ENCODE measurements at places on chromosomes 4 and X.

DNA sequence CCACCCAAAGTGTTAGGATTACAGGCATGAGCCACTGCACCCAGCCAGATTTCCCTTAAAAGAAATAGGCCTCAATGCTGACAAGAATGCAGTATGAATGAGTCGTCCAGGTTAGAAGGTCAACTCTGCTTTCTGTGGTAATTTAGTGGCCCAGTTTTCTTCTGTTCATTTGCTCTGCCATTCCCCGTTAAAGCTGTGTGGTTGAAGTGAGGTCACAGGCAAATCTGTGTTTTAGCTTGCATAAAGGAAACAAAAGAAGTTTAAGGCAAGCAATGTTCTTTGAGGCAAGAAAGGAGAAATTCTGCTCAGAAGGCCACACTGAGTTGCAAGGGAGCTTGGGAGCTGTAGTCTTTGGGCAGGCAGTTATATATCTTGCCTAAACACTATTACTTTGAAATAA is 176.8 kb downstream of the LARP7 start:
- DNase-seq: no peak

- DNase-seq: no peak
Observed at GRCh38 chr4:26717332-26717731, 133.4 kb downstream of the TBC1D19 start.

GRCh38 chr4:130563185-130563888 is 1467.4 kb downstream of the C4orf33 start:
- DNase-seq: no peak

DNA sequence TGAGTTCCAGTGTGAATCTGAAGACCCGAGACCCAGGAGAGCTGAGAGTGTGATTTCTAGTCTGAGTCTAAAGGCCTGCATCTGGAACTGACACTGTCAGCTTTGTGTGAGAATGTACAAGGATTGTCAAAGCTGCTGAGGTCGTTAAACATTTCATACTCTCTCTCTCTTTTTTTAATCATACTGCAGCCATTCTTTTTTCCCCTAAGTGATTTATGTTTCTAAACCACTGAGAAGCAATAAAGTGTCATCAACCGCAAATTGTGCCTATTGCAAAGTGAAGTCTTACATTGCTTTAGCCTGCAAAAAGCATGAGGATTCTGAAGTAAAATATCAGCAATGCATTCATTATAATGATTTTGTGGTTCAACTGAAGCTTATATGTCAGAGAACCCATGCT is 106.0 kb downstream of the ASMT start:
- DNase-seq: no peak

DNA sequence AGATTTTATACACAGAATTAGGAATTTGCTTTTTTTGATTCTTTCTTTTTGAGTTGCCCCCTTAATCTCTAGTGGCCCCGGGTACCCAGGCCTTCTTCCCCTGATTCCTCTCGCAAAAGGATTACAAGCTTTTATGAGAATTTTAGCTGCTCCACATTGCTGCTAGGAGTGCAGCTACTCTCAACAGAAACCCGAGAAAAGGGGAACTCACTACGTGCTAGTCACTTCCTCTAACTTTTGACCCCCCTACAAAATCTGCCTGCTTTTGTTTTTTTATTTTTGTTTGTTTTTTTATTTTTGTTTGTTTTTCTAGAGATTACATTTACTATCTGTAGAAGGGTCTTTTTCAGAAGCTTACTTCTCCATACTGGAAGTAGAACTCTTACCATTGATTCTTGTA is 64.1 kb downstream of the ZNF81 start:
- DNase-seq: no peak

DNA sequence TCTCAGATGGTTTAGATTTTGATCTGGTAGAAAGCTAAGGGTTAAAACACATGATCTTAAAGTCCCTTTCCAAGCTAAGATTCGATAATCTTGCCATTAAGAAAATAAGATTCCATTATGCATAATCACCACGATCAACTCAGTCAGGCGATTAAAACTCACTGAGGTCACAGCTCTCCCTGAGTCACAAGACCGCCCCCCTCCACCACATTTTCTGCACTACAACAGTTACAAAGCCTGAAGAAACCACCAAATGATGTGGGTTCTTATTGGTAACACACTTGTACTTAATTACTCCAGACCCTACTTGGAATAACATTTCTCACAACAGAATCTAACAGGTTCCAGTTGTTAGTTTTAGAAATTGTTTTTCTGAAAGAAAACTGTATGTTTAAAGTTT is 62.8 kb downstream of the SH3KBP1 start:
- no peak for DNase-seq

DNA sequence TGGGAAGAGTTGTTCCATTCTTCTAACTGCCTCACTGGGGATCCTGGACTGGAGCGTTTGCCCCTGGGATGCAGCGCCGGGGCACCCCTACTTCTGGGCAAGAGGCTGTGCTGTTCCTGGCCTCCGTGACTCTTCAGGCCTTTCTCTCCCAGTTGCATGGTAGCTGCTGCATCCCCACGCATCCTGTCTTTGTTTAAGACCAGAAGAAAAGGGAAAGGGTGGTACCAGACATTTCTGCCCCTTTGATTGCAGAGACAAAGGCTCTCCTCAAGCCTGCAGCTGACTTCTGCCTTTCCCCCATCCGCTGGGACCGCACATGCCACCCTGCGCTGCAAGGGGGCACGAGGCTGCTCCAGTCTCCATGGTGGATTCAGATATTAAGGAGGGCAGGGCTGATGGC is 70.4 kb downstream of the SHROOM2 start:
- DNase-seq: no peak

GRCh38 chr4:5749568-5749967 is 38.6 kb downstream of the EVC start:
- DNase-seq: no peak

DNA sequence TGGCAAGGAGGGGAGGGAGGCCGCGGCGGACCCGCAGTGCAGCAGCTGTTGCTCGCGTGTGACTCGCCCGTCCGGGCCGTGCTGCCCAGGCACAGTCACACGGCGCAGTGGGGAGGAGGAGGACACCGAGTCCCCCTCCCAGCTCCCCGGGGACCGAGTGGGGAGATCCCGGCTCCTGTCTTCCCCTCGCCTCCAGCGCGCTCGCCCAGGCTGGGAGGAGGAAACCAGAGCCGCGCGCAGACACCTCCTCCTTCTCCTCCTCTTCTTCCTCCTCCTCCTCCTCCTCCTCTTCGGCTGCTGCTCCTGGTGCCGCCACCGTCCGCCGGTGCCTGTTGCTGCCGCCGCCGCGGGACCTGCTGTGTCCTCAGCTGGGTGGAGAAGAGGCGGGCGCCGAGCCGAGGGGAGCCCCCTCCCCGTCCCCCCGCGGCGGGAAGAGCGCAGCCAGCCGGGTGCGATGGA is at the start of gene TBC1D1:
Gene TBC1D1, plus strand, starts transcription at position 284 of the 459 bp plus-strand sequence. CDS start 11,012 bp downstream, outside the sequence.
- DNase-seq: no peak

DNA sequence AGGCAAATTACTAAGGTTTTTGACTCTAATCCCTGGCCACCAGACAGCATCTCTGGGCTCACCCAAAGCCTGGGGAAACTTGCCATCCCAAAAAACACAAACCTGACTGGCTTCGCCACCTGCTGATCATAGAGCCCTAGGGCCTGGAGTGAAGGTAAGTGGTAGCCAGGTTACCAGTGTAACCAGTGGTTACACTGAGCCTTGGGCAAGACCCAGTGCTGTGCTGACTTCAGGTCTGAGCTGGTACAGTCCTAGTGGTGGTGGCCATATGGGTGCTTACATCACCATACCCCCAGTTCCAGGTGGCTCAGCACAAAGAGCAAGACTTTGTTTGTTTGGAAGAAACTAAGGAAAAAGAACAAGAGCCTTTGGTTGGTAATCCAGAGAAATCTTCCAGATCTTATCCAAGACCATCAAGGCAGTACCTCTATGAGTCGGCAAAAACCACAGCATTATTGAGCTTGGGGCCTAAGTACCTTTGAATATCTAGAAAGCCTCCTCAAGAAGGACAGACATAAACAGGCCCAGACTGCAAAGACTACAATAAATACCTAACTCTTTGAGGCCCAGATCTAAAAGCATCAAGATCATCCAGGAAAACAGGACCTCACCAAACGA is 13.7 kb downstream of the MED14 start:
- DNase-seq: no peak

GRCh38 chr4:55121246-55121645 is 4.1 kb downstream of the KDR start:
- no peak for DNase-seq

- DNase-seq: no peak
Observed at GRCh38 chr4:122930862-122931261, 8.5 kb upstream of the NUDT6 start.

DNA sequence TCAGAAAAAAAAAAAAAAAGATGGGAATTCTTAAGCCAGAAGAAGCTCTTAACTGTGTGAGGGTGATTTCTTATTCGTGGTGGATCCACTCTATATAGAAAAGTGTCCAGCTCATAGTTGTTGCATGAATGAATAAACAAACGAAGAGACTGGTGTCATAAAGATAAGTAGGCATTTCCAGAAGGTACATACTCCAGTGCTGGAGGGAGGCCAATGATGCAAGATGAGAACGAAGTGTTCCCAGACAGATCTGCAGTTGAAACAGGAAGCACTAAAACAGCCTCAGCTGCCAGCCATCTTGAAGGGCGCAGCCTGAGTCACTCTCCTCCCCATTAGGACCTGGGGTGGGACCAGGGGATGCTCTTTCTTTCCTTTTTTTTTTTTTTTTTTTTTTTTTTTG is 47.4 kb upstream of the HOPX start:
- DNase-seq: no peak

DNA sequence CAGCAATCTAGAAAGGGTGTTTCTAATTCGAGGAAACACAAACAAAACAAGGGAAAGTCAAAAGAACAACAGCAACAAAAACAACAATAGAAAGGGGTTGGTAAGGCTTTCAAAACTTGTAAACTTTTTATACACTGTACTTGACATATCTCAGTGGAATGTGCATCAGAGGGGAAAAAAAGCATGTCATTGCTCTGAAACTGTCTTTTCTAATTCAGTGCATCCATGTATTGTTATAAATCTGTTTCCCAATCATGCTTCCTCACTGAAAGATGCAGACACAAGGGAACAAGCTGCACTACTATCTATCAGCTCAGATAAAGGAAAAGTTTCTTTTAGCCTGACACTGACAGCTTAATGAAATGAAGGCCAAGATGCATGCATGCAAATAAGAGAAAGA is 44.2 kb upstream of the PCDH18 start:
- no peak for DNase-seq

DNA sequence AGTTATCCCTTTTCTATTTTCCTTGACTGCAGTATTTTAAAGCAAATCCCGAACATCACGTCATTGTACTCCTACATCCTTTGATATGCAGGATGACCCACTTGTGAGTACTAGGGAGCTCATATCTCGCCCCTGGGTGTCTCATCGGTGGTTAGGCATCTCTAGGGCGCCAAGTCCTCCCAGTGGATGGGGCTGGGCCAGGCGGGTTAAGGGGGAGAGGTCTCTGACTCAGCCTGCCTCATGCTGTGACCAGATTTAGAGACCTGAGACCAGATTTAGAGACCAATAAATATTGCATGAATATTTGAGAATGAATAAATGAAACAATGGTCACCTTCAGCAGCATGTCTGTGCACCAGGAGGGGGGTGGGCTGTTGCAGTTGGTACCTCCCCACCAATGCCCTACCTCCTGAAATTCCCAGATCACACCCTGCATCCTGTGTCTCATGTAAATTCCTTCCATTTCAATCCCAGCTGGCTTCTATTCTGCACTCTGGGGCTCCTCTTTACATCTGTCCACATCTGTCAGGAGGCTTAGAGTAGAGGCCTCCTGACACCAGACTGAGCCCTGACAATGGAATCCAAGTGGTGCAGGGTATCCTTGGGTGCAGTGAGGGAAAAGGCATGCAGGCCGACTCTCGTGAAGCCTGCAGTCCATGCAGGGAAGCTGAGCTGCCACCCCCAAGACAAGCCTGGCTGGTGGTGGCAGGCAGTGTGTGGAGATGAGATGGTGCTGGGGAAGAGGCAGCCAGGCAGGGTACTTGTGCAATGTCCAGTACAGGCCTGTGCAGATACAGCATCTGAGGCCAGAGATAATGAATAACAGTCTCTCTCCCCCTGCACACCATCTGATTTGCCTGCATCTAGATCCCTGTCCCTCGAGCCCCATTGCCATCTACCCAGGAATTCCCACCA is 5.2 kb downstream of the APLN start:
- peak; percentile 87 for DNase-seq

GRCh38 chr4:26815706-26816105 is 44.9 kb upstream of the STIM2 start:
- DNase-seq: no peak

DNA sequence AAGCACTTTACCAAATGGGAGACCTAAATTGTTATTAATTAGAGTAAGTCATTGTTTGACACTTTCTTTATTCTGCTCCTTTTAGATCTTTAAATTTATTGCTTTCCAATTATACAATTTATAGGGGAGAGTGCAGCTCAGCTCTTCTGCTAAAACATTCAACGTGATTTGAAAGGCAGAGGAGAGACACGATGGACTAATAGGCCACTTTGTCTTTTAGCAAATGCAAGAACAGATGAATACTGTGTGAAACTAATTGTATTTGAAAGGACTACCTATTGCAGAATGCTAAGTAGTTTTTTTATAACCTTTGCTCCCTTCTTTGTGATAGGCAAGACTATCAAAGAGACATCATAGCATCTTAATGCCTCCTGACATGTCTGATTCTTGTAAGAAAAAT is 320.4 kb upstream of the KLF3 start:
- no peak for DNase-seq

- no peak for DNase-seq
Observed at GRCh38 chrX:10769195-10769594, 148.8 kb upstream of the MID1 start.

DNA sequence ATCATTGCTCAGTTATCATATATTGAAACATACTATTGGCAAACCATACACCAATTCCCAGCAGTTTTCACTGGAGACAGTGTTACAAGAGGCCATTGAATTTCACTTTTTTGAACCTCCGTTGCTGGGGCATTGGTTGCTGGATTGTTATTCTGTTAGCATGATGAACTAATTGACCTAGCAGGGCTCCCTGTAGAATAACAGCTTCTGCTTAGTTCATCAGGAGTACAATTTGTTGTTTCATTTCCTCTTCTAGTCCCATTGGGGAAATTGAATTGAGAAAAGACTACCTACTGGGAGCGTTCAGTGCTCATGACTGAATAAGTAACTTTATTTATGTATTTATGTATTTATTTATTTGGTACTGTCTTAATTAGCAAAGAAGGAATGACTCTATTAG is 151.6 kb downstream of the SLIT2 start:
- DNase-seq: no peak

DNA sequence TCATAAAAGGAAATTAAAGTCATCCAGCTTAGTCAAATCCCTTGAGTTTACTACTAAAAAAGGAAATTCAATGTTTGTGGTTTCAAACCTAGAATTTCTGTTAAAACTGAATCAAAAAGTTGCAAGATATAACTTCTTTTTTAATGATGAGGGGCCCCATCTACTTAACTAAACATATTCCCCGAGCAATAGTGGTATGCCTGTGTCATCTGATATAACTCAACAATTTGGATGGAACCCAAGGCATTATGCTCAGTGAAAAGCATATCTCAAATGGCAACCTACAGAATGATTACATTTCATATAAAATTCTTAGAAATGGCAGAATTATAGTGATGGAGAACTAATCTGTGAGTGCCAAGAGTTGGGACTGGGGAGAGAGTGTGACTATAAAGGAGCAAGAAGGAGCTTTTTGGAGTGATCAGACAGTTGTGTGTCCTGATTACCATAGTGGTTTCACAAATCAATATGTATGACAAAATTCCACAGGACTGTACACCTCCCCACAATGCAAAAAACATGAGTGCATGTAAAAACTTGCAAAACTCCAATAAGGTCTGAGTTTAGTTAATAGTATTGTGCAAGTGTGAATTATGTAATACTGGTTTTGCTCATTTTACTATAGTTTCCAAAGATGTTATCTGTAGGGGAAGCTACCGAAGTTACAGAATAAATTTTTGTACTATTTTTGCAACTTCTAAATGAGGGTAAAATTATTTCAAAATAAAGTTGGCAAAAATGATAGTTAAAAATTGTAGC is 323.2 kb downstream of the ARHGAP24 start:
- DNase-seq: no peak

Measured in vagina (tissue), 2 donors.